ENCODE measurements at places on chromosomes 7 and 10.

GRCh38 chr10:114545071-114545470 lies 113.0 kb downstream of the ABLIM1 start:
- no peak for DNase-seq

GRCh38 chr7:129163875-129164544 lies 19.5 kb downstream of the TSPAN33 start:
- no peak for DNase-seq

DNA sequence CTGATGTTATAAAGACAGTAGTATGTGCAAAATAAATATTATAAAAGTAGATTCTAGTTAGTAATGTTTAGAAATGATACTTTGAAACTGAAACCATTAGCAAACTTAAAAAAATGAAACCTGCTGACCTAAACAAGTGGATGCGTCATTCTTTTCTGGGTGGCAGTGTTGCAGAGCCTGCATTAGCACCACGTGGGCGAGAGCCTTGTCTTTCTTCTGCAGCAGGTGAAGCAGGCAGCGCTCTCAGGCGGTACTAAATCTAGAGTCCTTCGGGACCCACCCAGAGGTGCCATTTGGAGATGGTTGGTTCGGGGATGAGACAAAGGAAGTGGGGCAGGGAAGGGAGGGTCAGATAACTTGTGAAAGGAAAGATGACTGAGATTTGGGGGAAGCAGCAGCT lies 759.1 kb upstream of the IGFBP3 start:
- DNase-seq: no peak

DNA sequence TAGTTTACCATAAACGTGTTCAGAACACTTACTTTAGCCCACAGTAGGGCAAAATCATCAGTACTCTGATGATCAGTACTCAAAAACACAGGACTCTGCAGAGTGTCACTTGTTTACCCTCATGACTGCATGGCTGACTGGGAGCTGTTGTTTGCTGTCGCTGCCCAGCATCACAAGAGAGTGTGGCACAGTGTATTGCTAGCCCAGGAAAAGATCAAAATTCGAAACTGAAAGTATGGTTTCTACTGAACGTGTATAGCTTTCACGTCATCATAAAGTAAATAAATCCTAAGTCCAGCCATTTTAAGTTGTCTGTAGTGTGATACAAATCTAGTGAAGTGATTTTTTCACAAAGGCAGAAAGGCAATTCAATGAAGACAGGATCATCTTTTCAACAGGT lies 184.6 kb downstream of the RAMP3 start:
- DNase-seq: no peak
